Tibial nerve (tissue), 4 donors: ENCODE measurements at places on chromosomes 12 and 14. TPM values are rescaled to one million over a fixed set of nuclear protein-coding genes. Genes with fewer than 3 reads are reported as not detected.

DNA sequence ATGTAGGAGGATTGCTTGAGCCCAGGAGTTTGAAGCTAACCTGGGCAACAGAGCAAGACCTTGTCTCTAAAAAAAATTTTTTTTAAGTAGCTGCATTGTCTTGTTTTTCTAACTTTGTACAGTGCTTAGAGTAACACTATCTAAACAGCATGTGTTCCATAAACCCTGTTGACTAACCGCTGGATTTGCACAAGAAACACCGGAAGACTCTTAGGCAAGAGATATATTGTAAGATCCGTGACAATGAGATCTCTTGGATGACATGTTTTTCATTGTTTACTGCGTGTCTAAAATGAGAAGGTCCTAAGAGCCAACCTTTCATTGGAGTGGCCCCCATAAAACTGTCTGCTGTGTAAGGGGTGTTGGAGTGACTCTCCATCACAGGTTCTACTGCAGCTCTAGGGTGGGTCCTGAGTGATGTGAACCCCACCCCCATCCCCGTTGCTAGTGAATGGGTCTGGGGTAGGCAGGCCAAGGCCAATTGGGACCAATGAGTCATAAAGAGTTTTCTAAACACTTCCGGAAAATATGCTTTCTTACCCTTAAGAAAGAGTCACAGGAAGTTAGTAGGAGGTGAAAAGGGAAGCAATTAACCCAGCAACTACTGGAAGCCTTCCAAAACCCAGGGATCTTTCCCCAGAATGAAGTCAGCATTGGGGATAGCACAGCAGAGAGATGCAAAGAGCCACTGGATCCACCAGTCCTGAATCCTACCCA is 24.3 kb upstream of the PCNX1 start:
- DNase-seq, result no peak

- DNase-seq, result no peak
These were observed 42.1 kb downstream of the FLRT2 start for GRCh38 chr14:85572011-85572410.

- DNase-seq, result no peak
These were observed 518.5 kb downstream of the SOX5 start for GRCh38 chr12:23431006-23431405.

DNA sequence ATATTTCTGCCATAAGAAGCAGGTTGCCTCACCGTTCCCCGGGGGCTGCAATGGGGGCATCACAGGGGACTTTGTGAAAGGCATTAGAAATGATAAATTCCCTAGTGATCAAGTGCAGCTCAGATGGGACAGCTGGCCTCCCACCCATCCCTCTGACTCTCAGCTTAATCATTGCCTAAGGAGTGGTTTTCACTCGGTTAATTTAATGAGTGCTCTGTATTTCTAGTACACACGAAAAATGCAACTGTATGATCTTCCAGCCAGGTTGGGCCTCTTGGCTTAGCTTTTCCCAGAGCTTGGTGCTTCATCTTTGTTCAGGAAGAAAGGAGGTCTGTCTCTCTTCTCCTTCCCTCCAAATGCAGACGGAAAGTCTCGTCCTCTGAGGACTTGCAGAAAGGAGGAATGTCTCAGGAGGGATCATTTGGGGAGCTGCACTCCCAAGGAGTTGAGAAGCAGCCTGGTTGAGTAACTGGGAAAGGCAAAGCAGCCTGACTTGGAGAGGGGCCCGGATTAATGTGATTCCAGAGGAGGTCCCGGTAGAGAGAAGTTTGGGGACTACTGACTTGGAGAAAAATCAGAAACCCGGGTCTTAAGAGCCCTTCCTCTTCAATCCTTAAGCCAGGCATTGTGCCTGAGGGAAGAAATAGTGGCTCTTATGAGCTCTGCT is 7.2 kb downstream of the CD9 start:
- DNase-seq, result no peak

Gene KLHL33
- 1.2 TPM for total RNA-seq

Gene PPP4R4
- total RNA-seq, result 1.2 TPM

DNA sequence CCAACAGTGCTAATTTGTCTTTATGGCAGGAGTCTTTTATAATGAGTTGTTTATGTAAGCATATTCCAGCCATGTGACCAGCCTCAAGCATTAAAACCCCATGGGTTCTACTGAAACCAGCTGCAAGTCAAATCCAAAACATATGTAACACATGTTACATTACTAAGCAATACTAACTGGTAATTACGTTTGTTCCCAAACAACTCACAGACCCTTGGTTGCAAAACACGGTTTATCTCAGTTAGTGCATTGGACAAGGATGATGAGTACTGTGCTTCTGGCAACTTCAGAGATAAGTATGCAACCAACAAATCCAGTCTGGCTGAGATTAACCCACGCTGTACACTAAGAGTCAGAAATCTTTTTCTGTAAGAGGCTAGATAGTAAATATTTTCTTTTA is 110.1 kb upstream of the FAR2 start:
- no peak for DNase-seq

Gene MDP1
- total RNA-seq, result 16.5 TPM

Gene CD163L1
- total RNA-seq, result 2.0 TPM

Gene RNASE3
- total RNA-seq, result not detected

Gene TBX5
- not detected for total RNA-seq

Gene ARHGAP5
- total RNA-seq, result 167 TPM

GRCh38 chr12:67220065-67220464 is 49.1 kb upstream of the CAND1 start:
- no peak for DNase-seq

GRCh38 chr12:109518820-109519665 is 41.6 kb downstream of the UBE3B start:
- DNase-seq, result peak; percentile 64

GRCh38 chr14:104876251-104876699 is 11.2 kb downstream of the CEP170B start:
- DNase-seq, result no peak

Gene TPH2
- total RNA-seq, result not detected

DNA sequence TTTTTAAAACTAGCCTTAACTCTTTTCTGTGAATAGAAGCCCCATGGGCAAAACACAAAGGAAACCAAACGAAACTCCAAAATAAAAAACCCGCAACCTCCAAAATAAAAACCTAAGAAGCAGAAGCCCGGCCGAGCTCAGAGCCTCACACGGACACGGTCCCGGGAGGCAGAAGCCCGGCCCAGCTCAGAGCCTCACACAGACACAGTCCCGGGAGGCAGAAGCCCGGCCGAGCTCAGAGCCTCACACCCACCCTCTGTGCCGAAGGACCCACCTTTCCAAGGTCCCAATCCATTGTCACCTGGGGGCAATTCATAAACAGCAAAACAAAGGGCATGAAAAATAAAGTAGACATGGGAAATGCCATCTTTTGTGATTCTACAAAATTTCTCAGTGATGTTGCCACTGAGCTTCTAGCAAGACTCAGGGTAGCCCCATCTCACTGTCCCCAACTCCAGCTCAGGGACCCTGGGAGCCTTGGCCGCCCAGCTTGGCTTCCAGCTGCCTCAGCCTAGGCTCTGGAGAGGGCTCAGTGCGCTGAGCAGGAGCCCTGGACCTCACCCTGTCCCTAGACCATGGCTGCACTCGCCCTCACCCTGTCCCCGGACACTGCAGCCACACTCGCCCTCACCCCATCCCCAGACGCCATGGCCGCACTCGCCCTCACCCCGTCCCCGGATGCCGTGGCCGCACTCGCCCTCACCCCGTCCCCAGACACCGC is 82.2 kb downstream of the GALNT9 start:
- no peak for DNase-seq

DNA sequence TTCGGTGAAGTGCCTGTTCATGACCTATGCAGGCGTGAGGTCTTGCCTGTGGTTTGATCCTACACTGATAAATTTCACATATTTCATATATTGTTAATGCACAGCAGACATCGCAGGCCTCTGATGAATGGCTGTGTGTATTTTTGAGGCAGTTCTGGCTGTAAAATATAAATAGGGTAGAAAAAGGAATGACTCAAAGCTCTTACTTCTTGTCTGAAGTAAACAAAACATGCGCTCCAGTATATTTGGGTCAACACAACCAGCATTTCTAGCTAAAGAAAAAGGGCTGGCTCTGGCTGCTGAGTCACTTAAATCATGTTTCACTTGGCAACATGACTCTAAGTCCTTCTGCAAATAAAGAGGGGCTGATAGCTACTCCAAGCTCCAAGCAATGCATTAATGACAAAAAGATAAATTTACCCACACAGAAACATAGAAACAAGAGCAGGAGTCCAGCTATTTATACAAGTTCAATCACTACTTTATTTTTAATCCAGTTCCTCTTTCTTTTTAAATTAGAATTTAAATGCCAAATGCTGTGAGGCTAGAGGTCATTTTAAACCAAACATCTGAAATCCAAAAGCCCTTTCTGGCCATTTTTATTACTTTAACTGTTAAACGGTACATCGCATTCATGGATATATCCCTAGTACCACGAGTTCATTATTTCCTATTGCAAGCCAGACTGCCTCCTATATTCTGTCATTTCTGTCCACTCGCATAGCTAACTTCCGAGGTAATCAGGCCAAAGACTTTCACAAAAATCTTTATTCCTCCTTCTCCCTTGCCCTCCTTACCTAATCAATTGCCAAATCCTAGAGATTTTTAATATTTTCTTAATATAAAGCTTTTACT is 54.3 kb upstream of the TMCC3 start:
- no peak for DNase-seq

- no peak for DNase-seq
These were observed 242.6 kb downstream of the BTG1 start for GRCh38 chr12:91902860-91903683.

GRCh38 chr12:125773033-125773640 is 707.9 kb downstream of the AACS start:
- DNase-seq, result peak; percentile 13

Gene KRT77
- not detected for total RNA-seq

DNA sequence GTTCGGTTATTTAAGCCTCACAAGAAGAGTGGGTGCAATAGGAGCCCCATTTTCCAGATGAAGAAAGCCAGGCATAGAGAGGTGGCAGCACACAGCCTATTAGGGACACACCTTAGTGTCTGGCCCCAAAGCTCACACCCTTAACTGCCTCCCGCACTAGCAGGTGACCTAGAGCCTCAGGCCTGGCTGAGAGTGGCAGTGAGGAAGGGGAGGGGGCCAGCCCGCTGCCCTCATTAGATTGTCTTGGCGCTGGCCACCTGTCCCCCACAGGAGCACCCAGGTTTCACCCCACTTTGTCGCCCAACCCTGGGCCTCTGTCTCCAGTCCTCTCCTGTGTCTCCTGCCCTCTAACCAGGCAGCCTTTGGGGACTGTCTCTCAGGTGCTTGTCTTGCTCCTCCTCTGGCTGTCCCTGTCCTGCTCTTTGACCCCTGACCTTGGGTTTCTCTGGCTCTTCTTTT is 18.5 kb upstream of the PGF start:
- DNase-seq, result no peak

Gene TPPP2
- total RNA-seq, result not detected

DNA sequence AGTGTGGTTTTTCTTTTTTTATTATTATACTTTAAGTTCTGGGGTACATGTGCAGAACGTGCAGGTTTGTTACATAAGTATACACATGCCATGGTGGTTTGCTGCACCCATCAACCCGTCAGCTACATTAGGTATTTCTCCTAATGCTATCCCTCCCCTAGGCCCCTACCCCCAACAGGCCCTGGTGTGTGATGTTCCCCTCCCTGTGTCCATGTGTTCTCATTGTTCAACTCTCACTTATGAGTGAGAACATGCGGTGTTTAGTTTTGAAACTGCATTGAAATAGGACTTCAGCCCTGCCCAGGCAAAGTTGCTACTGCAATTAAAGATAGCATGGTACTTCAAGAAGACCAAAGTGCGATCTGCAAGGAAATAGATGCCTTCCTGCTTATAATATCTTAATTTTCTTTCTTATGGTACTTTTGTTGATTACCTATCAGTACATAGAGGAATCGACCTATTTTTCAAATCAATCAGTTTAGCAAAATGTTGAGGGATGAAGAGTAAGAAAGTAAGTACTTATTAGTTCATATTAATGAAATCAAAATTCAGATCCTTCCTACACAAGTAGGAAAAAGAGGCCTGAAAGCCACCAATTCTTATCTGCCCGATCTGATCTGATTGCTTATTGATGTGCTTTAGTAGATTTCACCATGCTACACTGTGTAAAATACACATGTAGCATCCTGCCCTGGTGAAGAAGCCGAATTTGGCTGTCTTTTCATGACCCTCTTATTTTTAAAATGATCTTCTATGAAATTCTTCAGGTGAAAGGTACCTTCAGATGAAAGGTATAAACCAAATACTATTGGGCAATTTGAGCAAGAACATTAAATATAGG is 1.6 kb downstream of the LTA4H start:
- no peak for DNase-seq

Gene KRT5
- total RNA-seq, result 0.22 TPM
